ENCODE measurements at places on chromosomes 7 and 10.

- DNase-seq = no peak
These were observed 7.3 kb upstream of the PPP1R17 start for GRCh38 chr7:31679574-31680305.

DNA sequence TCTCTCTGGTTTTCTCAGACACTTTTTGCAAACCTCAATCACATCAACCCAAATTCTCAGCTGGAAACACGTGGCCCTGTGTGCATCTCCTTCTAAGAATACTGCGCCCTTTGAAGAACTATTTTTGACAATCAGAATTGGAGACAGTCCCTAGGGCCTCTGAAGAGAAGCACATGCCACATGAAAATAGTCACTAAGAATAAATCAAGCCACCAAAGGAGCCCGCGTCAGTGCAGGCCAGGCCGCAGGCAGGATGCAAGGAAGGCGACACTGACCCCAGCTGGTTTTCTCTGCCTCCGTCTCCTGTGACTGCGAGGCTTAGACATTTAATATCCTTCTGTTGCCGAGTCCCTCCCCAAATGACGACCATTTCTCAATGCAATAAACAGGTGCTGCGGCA lies 88.0 kb upstream of the ADAM12 start:
- no peak for DNase-seq

DNA sequence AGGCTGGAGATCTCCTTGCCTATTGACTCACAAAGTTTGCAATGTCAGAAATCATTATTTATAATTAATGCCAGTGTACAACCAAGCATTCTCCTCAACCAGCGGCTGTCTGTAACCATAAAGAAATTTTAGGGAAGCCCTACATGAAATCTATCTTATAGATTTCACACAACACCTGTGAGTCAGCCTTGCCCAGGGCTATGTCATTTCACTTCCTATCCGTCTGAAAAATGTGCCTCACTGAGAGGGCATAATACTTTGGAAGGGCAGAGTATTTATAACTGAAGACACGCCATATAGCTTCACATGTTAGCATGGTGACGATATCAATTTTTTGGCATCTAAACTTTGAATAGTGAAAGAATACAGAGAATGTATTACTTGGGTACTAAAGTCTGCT lies 296.6 kb upstream of the ETV1 start:
- no peak for DNase-seq

DNA sequence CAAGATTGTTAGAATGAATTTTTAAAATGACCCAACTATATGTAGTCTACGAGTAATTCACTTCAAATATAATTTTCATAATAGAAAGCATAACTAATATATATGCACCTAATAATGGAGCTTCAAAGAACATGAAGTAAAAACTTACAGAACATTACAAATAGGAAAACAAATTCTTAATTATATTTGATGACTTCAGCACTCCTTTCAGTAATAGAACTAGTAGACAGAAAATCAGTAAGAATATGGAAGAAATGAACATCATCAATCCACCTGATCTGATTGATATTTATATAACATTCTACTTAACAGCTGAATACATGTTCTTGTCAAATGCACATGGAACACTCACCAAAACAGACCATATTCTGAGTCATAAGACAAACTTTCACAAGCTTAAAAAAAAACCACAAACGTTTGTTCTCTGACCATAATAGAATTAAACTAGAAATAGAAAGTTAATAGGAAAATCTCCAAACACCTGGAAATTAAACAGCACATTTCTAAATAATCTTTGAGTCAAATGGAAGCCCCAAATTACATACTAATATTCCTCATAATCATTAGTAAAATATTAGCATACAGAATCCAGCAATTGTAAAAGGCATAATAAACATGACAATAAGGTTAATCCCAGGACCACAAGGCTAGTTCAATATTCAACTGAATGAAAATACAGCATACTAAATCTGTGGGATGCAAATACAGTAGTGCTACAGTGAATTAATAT lies 48.0 kb downstream of the BRAF start:
- no peak for DNase-seq

DNA sequence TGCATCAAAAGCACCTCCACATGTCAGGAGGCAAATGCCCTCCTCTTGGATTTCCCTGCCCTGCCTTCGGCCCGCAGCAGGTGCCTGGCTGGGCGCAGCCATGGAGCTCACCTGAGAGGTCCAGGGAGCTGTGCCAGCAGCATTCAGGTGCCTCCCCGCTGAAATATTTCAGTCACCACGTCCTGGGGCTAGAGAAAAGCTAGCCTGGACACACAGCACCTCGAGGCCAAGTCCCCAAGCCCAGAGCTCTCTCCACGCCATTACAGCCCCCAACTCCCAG lies 102.7 kb downstream of the MAD1L1 start:
- DNase-seq = no peak

- no peak for DNase-seq
These were observed 46.4 kb downstream of the AOAH start for GRCh38 chr7:36677769-36678437.
